Heart left ventricle (tissue), 16 donors: ENCODE measurements at places on chromosomes 1 and 21. TPM values are rescaled to one million over a fixed set of nuclear protein-coding genes. Genes with fewer than 3 reads are reported as not detected.

GRCh38 chr1:41367288-41367642, 6.0 kb downstream of the FOXO6 start:
- no peak for DNase-seq

Gene HCRTR1
- 0.82 TPM for total RNA-seq

Gene AMY1A
- total RNA-seq, result not detected

- no peak for DNase-seq
Observed at GRCh38 chr1:238552271-238552670, 661.5 kb upstream of the ZP4 start.

Gene TMPRSS3
- not detected for total RNA-seq

- DNase-seq, result no peak
Observed at GRCh38 chr21:41933313-41934079, 20.3 kb downstream of the C2CD2 start.

- DNase-seq, result no peak
Observed at GRCh38 chr1:191260056-191260455, 782.4 kb upstream of the BRINP3 start.

DNA sequence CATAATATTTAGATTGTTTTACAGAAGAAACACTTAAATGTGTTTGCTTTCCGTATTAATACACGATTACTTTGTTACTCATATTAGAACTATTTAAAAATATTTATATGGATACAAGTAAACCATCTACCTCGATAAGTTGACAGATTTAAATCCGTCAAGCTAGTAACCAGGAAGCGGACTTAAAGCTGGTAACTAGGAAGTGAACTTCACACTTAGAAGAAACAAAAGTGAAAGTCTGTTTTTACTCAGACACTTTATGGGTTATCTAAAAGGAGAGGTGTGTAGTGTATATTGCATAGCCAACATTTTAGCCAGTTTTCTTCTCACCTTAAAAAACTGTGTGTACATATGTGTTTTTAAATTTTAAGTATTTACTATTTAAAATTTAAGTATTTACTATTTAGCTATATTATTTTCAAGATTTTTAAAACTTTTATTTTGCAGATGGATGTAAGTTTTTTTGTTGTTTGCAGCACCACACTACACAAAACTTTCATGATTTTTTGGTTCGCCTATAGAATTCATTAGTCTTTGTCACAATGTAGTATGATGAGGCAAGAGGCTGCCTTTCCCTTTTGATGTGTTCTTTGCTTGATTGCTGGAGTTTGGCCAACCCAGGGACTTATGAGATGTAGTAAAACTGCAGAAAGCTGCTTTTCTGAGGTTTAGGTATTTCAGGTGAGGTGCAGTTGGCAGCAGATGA, 2.7 kb downstream of the USP25 start:
- no peak for DNase-seq

- DNase-seq, result no peak
Observed at GRCh38 chr1:155123801-155124200, 3.9 kb upstream of the EFNA1 start.

GRCh38 chr21:34526618-34527290, 14.7 kb upstream of the KCNE1 start:
- DNase-seq, result peak; percentile 85

DNA sequence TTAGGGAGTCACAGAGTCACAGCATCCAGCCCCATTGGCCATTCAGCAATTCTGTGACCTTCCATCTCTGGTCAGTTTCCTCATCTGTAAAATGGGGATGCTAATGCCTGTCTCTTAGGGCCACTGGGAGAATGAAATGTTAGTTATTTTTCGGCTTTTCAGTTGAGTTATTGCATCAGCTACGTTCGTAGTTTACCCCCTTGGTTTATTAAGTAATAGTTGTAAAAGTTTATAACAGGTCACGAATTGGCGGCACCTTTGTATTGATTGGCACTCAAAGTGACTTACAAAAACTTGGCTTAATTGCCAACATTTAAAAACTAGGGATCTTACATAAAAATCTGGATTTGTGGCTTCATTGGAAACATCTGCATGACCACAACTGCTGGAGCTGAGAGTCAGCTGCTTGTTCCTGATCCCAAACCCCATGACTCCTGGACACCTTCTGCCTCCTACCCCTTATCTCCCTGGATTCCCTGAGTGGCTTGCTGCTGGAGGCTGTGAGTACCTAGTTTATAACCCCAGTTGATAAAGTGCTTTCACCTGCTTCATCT, 23.0 kb upstream of the SLC1A7 start:
- DNase-seq, result no peak

Gene AADACL4
- not detected for total RNA-seq

DNA sequence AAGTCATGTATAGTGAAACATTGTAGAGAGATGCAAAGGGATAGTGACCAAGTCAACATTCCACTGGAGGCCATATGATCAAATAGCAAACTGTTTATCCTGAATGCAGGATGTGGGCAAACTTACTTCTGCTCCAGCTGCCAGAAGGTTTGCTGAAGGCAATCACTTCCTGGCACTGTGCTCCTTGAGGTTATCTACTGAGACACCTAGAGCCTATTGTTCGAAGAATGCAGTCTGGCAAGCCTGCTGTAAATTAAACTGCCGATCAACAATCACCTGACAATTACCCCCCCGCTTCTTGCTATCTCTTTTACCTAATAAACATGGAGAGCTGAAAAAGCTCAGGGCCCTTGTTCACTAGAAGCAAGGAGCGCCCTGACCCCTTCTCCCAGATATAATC, 139.4 kb upstream of the B3GALT2 start:
- DNase-seq, result no peak

Gene RGSL1
- not detected for total RNA-seq

Gene AGMAT
- not detected for total RNA-seq

Gene RHD
- total RNA-seq, result not detected

Gene NME7
- 14.9 TPM for total RNA-seq

Gene COL11A1
- total RNA-seq, result not detected

Gene SCP2
- total RNA-seq, result 118 TPM

- peak; percentile 87 for DNase-seq
Observed at GRCh38 chr1:54569339-54569738, 21.3 kb downstream of the ACOT11 start.

GRCh38 chr1:98399218-98399617, 262.3 kb upstream of the SNX7 start:
- no peak for DNase-seq

Gene NPHS2
- total RNA-seq, result not detected

Gene ASTN1
- 0.36 TPM for total RNA-seq

GRCh38 chr1:38464071-38464661, 395.4 kb downstream of the RRAGC start:
- DNase-seq, result no peak

DNA sequence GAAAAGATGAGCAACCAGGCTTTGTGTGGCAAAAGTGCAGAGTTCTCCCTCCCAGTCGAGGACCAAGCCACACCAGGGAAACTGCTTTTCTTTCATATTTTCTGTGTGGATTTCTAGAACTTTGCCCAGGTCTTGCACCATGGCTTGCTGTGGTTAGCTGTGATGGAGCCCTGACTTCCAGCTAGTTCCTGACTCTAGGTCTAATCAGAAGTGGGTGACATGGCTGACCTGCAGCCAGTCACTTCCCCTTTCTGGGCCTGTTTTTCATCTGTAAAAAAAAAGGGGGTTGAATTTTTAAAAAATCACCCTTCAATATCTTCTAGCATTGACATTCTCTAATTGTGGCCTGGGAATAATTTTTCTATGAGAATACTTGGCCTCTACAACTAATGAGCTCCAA, 491.2 kb upstream of the USP24 start:
- DNase-seq, result no peak

Gene EPHA10
- not detected for total RNA-seq

- DNase-seq, result no peak
Observed at GRCh38 chr1:34781844-34782391, 904 bp downstream of the GJB3 start.

- no peak for DNase-seq
Observed at GRCh38 chr1:100722221-100722620, 2.7 kb downstream of the VCAM1 start.

DNA sequence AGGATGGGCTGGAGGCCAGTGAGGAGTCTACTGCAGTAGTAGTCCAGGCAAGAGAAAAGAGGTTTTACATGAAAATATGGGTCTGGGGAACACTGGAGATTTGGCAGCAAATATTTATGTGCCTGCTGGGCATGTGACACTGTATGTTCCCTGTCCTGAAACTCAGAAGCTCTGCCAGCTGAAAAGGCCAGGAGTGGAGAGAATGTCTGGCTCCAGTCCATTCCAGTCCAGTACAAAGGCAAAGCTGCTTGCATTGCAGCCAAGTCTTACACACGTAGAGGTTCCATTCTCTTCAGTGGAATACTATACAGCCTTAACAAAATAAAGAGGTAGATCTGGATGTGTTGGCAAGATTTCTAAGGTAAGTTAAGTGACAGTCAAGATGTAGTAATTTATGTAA, 7.5 kb upstream of the YBX1 start:
- peak; percentile 69 for DNase-seq

Gene FGR
- total RNA-seq, result 5.0 TPM

Gene CROCC
- 12.5 TPM for total RNA-seq

- no peak for DNase-seq
Observed at GRCh38 chr1:60345621-60346020, 272.1 kb upstream of the C1orf87 start.

DNA sequence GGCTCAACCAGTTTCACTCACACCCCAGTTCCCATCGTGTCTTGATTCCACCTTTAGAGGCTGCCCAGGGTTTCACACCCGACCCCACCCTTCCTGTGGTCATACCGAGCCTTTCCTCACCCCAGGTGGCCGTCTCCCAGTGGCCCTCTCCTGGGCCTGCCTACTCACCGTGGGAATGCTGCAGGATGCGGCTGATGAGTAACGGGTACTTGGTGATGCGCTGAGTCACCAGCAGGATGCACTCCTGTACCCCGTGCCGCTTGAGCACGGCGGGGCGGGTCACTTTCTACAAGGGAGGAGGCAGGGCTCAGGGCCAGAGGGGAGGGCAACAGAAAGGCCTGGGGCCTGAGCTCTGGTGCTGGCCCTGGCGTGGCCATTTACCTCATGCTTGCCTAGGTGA, 16.4 kb downstream of the ARHGEF2 start:
- peak; percentile 61 for DNase-seq

DNA sequence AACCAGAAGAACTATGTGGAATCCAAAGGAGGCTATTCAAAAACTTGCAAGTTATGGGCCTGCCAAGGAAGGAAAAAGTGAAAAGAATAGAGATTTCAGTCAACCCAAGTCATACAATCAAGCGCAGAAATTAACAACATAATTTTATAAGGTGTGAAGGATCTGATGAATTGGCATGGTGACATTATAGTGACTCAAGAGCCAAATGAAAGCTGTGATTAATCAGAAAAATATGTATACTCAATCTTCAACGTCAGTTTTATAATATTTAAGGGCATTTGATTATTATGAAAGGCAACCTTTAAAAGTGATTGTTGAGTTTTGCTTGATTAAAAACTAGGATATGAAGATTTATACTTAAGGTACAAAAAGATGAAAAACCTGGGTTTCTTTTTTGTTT, 37.8 kb upstream of the THEM4 start:
- no peak for DNase-seq

Gene OLFML2B
- 1.9 TPM for total RNA-seq

Gene CAMSAP2
- total RNA-seq, result 36.0 TPM

DNA sequence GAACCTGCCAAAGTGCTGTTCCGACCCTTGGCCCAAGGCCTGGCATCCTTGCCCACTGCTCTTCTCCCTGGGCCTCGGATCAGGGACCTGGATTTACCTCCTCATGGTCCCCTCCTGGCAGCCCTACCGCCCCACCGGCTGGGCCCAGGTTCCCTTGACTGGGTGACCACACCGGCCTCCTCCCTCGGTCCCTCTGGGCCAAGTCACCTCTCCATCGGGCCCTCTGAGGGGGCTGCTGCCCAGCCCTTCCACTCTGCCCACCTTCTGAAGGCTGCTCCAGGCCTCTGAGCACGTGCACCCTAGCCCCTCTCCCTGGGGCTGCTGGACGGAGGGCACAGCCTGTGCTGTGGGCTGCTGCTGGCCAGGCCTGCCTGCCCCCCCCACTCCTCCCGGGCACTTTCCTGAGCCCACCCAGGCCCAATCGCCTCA, 9.3 kb upstream of the MMEL1 start:
- no peak for DNase-seq

Gene RSPO1
- not detected for total RNA-seq

DNA sequence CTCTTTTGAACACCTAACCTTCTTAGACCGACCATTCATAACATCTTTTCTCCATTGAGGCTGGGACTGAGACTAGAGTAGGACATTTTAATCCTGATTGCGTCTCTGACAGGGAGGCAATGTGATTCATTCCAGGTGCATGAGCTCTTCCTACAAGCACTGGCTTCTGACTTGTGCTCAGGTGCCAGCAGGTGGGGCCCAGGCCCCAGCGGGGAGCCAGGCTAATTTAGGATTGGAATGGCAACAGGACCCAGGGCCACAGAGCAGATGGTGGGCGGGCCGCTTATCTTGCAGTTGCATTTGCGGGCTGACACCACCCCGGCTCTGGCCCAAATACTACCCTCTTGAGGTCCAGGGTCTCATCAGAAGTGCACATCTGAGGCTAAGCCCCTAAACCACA, 4.1 kb downstream of the GPA33 start:
- no peak for DNase-seq

GRCh38 chr21:37514038-37514667, 147.6 kb downstream of the DYRK1A start:
- no peak for DNase-seq

- no peak for DNase-seq
Observed at GRCh38 chr1:160752924-160753323, 13.9 kb downstream of the SLAMF7 start.

DNA sequence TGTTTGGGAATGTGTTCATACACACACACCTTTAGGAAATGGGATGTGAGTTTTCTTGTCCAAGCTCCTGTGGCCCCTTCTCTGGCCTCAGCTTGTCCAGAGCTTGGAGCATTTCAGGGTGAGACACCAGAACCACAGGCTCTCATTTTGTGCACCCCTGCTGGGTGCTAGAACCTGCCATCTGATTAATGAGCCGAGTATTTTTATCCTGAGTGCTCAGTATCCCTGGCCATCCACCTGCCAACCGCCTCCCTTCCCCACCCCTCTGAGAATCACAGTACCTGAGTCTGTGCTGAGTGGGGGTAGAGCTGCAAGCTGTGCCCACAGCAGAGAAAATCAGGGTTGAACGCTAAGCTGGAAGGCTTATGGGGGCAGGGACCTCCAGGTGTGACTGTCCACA, 1.4 kb downstream of the CASQ1 start:
- no peak for DNase-seq

GRCh38 chr1:24417681-24418080, 2.1 kb downstream of the NIPAL3 start:
- DNase-seq, result no peak

- DNase-seq, result no peak
Observed at GRCh38 chr1:207628776-207629175, 16.2 kb upstream of the CR1L start.

GRCh38 chr1:204080163-204080903, 7.4 kb downstream of the SOX13 start:
- peak; percentile 75 for DNase-seq

Gene VSIG8
- total RNA-seq, result not detected
